ENCODE measurements at places on chromosomes 16 and 17.

DNA sequence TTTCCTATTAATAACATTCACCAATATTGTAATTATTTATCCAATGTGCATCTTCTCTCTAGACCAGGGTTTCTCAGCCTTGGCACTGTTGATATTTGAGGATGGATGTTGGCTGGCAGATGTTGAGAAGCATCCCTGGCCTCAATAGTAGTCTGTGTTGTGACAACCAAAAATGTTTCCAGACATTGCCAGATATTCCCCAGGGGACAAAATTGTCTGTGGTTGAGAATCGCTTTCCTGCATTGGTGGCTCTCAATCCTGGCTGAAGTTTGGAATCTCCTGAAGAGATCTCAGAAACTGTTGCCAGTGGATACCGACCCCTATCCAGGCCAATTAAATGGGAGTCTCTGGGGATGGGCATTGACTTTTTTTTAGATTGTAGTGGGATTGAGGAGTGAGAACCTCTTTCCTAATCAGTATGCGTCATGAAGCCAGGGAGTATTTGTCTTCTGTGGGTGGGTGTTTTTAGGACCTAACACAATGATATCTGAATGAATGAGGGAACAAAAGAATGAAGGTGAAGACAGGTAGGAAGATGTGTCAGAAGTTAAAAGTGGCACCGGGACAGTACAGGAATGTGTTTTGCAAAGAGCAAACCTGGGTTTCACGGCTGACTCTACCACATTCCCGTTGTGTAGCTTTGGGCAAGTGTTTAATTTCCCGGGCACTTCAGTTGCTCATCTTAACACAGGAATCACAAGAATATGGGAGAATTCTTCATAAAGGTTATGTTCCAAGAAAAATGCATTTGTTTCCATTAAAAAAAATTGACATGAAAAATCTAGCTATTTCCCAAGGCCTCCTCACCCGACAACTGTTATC lies 24.3 kb downstream of the HSD17B2 start:
- no peak for DNase-seq

DNA sequence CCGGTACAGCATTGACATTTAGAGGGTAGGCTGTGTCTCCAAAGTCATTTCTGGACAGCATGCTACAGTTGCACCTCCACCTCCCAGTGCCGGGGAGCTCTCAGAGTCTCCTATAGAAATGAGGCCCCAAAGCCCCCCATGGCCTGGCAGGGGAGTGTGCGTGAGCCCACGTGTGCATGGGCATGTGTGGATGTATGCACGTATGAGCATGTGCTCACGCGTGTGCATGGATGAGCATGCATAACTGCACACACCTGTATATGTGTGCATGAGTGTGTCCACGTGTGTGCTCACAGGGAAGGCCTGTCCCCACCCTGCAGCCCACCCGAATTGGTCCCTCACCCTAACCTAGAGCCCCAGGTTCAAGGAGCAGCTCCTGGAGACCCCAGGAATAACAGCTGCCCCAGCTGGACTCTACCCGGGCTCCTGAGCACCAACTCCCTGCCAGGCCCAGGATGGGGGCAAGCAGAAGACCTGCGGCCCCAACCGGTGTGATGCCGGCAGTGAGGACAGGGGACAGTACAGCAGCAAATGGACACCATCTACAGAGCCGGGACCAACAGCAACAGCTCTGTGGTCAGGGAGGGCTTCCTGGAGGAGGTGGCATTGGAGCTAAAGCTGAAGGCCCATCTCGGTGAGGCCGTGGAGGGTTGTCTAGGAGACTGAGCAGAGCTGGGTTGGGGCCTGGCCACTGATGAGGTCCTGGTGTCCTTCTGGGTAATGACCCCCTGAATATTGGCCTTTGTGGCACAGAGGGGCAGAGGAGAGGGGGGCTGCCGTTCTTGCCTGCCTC lies 35.1 kb downstream of the ZNF469 start:
- no peak for DNase-seq

- no peak for DNase-seq
Observed at GRCh38 chr17:79438058-79438457, 172.8 kb downstream of the RBFOX3 start.

DNA sequence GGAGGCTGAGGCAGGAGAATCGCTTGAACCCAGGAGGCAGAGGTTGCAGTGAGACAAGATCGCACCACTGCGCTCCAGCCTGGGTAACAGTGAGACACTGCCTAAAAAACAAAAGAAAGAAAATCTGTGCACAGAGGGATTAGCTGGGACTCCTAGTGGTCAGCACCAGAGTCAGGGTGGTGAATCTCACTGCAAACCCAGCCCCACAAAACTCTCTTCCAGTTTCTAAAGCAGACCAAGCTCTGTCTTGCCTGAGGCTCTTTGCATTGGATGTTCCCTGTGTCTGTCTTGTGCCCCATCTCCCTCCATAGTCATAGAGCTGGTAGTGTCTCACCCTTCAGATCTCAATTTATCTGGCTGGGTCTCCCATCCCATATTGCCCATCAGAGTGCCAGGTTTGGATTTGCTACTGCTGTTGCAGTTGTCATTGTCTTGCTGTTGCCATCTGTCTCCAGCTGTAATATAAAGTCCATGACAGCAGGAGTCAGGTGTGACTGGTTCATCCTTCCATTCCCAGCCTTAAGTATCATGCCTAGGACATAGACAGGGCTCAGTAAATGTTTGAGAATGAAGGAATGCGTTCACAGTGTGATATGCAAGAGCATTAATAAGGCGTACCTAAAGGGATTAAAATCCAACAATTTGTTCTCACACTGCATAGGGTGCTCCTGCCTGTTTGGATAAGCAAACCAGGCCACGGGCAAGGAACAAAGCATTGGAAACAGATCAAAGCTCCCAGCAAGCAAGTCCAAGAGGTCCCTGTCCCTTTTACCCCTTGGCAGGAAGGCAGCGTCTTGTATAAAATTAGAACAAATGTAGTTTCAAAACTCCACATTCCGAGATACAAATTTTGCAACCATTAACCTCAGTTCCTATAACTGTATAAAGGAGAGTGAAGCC lies 614.6 kb upstream of the CDH5 start:
- DNase-seq: no peak

- no peak for DNase-seq
Observed at GRCh38 chr16:19393226-19394111, 24.2 kb upstream of the TMC5 start.

GRCh38 chr17:35879773-35880654 lies at the start of gene CCL5:
Gene CCL5 (minus strand): TSS chr17:35880360.
- DNase-seq: no peak

GRCh38 chr16:23351360-23351759 lies 49.3 kb downstream of the SCNN1B start:
- no peak for DNase-seq

- DNase-seq: no peak
Observed at GRCh38 chr17:41781404-41782110, 5.0 kb downstream of the JUP start.

GRCh38 chr17:28357901-28358197 lies 522 bp upstream of the POLDIP2 start:
- no peak for DNase-seq

- DNase-seq: no peak
Observed at GRCh38 chr16:89187032-89187769, 13.1 kb downstream of the SLC22A31 start.

- DNase-seq: no peak
Observed at GRCh38 chr17:82632451-82632850, 15.8 kb downstream of the WDR45B start.

DNA sequence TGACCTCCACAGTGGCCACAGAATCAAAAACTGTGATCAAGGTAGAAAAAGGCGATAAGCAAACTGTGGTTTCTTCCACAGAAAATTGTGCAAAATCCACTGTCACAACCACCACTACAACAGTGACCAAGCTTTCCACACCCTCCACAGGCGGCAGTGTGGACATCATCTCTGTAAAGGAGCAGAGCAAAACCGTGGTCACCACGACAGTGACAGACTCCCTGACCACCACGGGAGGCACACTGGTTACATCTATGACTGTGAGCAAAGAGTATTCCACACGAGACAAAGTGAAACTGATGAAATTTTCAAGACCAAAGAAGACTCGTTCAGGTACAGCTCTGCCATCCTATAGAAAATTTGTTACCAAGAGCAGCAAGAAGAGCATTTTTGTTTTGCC lies 83.6 kb downstream of the C17orf58 start:
- no peak for DNase-seq

GRCh38 chr17:45942284-45942683 lies 47.9 kb downstream of the MAPT start:
- DNase-seq: no peak

DNA sequence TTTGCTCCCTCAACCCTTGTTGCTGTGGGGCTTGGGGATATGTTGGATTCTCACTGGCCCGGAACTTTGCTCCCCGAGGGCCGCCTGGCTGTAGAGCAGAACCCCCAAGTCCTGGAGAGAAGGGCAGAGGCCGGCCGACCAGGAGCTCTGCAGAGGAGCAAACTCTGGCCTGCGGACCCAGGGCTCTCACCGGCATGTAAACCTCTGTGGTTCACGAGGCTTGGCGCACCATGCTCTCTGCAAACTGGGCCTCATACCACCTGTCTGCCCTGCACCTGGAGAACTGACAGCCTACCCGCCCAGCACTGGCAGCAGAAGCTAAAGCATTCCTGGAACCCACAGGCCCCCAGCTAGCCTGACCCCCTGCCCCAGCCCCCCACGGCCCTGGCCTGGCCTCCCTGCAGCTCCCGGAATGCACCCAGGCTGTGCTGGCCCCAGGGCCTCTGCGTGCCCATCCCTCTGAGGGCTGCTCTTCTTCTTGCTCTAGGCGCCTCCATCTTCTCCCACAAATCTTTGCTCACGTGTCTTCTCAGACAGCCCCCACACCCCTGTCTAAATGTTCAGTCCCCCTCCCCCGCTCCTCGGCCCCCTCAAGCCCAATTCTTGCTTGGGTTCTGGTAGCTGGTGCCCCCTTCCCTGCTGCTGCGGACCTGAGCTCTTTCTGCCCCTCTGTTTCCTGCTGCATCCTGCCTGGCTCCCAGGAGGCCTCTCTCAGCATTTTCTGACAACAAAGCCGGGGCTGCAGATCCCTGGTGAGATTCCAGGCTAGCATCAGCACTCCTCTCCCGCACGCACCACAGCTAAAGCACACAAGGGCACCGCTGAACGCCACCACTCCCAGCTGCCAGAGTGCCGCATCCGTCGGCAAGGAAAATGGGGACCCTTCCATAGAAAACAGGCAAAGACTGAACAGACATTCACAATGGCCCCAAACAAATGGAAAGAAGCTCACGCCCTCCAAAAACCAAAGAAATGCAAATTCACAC lies 23.3 kb downstream of the ACTG1 start:
- DNase-seq: no peak

DNA sequence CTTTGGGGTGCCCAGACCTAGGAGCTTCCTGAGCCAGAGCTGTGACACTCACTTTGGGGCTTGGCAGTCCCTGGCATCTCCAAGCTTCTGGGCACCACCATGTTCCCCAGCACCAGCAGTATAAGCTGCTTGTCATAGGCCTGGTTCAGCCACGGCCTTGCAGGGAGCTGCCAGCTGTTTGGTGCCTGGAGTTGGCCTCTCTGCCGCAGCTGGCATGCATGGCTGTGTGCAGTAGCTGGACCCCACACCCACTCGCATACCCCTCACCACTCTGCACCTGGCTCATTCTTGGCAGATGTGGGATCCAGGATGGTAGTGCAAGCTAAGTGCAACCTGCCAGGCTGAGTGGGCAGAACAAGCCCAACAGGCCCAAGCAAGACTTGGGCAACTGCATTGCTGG lies 73.4 kb upstream of the BRD7 start:
- DNase-seq: no peak

DNA sequence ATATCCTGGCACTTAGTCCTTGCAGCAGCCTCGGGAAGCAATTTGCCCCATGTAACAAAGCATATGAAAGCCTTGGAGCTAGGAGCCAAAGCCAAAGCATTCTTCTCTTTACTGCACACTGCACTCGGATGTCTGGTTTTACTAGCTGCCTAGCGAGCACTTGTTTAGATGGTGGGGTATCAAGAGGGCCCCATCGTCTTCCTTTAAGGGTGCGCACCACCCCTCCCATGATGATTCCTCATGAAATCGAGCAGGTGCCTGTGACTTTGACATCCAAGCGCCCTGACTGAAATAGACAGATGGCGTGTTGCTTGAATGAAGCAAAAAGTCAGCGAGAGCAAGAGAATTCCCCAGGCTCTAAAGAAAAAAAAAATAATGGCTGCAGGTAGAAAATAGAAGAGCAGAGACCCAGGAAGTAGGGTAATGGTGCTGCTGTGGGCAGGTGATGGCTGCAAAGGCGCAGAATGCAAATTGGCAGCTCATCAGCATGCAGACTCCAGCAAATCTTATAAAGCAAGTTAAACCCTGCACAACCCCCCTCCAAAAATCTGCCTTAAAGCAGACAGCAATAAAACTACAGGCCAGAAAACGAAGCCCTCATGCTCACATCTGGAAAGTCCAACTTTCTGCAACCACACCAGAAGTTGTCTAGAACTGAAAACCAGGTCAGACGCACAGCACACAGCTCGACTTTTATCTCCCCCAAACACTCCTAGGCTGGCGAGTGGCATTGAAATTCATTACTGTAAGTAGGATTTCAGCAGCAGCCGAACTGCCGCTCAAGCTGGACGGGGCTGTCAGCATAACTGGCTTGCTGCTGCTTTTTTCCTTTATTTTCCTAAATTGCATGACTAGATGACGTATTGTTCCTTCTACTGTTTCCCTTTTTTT lies 384.3 kb downstream of the RBFOX1 start:
- no peak for DNase-seq

GRCh38 chr16:12542818-12543699 lies 260.6 kb downstream of the CPPED1 start:
- no peak for DNase-seq

GRCh38 chr17:1568950-1569810 lies 6.6 kb upstream of the PITPNA start:
- no peak for DNase-seq

- DNase-seq: peak; percentile 93
Observed at GRCh38 chr17:44110823-44111633, 12.4 kb downstream of the HDAC5 start.

DNA sequence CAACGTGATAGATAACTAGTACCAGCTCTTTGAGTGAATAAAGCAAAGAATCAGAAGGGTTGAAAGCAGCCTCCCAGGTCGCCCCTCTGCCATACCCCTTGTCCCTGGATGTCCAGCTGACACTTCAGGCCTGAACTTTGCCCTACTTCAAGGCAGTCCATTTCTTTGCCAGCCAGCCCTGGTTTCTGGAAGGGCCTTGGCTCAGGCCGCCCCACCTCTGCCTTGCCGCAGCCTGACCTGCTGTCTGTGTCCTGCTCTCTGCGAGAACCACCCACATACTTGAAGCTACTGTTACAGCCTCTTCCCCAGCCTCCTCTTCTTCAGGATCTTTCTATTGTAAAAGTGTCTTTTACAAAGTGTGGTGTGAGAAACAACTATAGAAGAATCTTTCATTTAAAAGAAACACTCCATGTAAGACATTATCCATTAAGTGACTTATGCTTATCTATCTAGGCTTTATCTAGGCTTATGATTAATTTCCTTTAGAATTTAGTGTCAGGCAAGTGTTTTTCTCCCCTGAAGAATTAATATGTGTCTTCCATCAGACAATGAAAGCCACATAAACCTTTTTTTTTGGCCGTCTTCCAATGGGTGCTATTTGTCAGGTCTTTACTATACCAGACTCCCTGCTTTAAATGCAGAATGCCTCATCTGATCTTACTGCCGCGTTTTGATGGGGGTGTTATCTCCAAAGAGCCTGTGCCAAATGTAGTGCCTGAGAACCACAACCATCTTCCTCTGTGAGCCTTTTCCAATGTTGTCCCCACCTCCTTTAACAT lies 133.9 kb downstream of the SOCS1 start:
- no peak for DNase-seq

Measured in NCI-H510A (cell line).